Activated CD4-positive, alpha-beta memory T cell treated with anti-CD3 and anti-CD28 coated beads for 36 hours (primary cell): ENCODE measurements at places on chromosomes 4 and X.

GRCh38 chr4:12633053-12633651 is 851.0 kb downstream of the RAB28 start:
- peak; percentile 82 for DNase-seq

GRCh38 chrX:152806035-152806434 is 24.5 kb downstream of the CETN2 start:
- DNase-seq, result no peak

GRCh38 chr4:136599890-136600289 is 932.4 kb downstream of the PCDH18 start:
- no peak for DNase-seq

DNA sequence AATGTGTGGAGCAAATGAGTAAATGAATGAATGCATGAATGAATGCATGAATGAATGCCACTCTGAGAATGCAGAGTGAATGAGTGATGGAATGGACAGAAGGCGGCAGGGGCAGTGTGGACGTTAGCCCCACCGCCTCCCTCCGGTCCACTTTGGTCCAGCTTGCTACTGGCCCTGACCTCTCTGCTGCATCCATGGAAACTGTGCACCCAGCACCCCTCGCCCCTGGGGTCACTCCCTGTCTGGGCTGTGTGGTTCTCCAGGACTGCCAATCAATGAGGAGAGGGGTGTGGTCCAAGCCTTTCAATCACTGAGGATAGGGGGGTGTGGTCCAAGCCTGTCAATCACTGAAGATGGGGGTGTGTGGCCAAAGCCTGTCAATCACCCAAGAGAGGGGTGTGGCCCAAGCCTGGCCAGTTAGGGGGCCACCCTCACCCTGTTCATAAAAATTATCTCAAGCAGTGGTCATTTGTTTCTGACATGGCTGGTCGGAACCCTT is 39.2 kb upstream of the ASMTL start:
- peak; percentile 82 for DNase-seq

DNA sequence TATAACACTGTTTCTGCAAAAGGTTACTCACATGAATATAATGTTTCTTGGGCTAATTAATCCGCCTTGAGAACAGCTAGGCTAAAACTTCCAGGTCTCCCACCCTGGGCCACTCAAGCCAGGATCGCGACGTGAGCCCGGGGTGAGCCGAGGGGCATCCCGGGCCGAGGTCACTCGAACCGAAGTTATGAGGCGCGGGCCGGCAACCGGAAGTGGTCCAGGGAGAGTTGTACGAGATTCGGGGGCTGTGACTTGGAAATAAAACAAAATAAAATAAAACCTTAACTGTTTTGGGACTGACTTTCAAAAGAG is 317 bp downstream of the CMC4 start:
- no peak for DNase-seq

DNA sequence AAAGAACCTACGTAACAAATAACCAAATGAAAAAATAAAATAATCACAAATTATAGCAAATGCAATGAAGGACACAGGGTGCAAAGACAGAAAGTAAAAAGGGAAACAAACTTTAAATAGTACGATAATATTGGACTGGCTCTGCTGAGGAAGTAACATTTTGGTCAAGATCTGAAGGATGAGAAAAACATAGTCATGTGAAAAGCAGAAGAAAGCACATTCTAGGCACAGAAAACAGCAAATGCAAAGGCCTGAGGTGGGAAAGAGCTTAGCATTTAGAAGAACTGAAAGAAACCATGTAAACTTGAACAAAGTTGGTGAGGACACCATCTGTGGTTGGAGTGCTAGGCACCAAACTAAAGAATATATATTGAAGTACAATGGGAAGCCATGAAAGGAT is 111.2 kb downstream of the PPP3CA start:
- no peak for DNase-seq

GRCh38 chr4:180456928-180457327 is 1786.3 kb upstream of the TENM3 start:
- no peak for DNase-seq

- DNase-seq, result no peak
These were observed 69.8 kb downstream of the ZNF827 start for GRCh38 chr4:145868637-145869409.

DNA sequence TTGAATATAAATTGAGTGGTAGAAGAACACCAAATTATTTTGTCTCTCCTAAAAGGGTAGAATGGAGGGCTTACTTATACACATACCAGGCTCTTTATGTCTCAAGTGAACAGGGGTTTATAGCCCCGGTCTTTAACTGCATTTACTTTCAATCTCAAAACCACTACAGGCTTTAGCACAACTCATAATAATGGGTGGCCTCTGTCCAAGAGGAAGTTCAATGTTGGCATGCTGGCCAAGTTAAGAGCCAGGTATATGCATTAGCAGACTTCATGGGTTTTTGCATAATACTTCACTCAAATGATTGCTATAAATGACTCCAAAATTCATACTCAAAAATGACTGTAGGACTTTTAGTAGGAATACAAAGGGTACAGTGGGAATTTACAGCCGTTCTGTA is 118.5 kb upstream of the OTUD4 start:
- DNase-seq, result no peak

- DNase-seq, result no peak
These were observed 799.5 kb downstream of the RPA4 start for GRCh38 chrX:97682991-97683840.

DNA sequence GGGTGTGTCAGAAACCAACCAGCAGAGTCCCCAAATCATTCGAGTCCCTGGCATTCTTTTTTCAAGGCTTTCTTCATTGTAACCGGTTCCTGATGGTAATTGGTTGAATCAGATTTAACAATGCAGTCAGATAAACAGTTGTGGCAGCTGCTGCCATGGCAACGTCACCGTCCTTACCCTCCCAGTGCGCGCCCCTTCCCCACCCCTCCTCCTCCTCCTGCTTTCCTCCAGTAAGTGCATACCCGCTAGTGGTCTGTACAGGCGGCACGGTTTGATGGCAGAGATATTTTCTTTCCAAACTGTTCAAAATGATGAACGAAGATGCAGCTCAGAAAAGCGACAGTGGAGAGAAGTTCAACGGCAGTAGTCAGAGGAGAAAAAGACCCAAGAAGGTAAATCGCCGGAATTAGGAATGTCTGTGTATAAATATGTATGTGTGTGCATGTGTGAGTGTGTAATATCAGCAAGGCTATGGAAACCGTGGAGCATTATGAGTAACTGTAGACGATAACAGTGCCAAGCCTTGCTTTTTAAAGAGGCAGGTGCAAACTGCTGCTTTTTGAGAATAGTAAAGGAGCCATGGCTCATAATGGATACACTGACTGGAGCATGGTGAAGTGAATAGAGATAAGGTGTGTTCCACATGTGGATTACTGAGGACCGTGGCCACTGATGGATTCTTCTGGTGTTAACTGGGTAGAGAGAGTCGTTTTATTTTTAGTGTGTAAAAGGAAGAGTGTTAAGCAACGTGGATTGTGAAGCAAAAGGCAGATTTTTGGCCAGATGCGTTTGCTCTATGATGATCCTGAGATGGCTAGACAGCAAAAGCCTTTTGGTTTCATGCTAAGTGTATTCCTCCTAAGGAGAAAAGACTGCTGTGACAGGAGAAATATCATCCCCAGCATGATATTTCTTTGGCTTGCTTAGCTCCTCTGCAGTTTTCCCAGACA is at the start of gene ANK2:
TSS of gene ANK2 (plus strand) at position 233 of the 950 bp plus-strand sequence. CDS start at position 309, 76 bp downstream.
- DNase-seq, result no peak
